Globus pallidus (tissue), 1 donor: ENCODE measurements at places on chromosomes 16 and 17.
A peak's percentile ranks its signal among the peaks of the same experiment; 100 is the strongest.

DNA sequence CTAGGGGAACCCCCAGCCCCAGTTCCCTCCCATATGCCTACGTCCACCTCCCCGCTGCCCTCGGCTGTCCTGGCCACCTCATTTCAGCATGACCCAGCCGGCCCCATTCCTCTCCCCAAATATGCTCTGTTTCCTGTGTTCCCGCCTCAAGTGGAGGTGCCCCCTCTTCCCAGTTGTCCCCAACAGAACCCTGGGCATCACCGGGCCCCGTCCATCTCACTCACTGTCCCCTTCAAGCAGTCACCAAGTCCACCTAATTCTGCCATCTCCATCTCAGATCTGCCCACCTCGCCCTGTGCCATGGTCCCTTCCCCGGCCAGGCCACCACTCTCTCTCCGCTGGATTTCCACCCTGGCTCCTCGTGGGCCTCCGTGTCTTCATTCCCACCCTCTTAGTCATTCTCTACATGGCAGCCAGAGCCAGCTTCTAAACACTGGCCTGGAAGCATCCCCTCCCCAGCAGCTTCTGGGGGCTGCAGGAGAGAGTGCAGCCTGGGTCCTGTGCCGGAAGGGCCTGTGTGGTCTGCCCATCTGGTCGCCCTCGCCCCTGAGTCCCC is 12.8 kb downstream of the CDK3 start:
- DNase-seq, result no peak

DNA sequence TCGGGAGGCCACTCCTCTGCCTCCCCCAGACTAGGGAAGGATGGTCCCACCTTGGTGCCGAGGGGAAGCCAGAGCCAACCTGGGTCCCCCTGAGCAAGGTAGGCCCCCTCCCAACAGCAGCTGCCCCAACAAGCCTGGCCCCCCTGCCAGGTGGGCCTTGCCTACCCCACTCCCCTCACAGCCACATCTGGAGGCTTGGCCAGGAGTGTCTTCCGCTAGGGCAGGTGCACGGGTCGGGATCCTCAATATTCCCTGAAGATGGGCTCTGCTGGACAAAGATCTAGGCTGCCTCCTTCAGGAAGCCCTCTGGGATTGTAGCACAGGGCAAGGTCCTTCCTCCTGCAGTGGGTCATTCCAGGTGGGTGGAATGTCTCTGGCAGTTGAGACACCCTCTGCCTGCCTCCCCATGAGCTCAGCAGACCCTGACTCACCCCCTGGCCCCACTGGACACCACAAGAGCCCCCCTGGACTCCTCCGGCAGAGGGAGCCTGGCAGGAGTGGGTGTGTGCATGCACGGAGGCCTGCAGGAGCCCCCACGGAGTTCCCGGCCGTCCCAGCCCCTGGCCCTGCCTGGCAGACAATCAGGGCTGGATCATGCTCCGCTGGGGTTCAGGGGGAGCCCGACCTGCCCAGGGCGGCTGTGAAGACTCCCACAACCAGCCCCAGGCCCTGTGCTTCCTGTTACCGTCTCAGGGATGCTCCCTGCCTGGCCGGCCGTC is 435 bp downstream of the C1QTNF8 start:
- DNase-seq, result no peak

DNA sequence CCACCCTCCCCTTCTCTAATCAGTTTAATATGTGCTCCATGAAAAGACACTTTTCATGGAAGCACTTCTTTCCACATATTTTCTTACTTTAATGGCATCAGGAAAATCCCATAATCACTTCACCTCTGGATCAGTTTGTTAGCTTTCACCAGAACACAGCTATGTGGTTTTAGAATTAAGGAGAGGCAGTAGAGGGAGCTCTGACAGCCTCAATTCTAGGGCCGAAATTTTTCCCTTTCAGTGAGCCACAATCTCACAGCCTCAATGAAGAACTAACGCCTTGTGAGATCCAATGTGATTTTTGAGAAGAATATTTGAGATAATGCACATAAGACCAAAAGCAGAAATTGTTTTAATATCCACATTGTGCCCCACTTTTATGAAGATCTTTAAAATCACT is 1494.0 kb upstream of the CDH8 start:
- peak; percentile 3 for DNase-seq

GRCh38 chr16:11632455-11632939 is 35.8 kb upstream of the SNN start:
- no peak for DNase-seq

DNA sequence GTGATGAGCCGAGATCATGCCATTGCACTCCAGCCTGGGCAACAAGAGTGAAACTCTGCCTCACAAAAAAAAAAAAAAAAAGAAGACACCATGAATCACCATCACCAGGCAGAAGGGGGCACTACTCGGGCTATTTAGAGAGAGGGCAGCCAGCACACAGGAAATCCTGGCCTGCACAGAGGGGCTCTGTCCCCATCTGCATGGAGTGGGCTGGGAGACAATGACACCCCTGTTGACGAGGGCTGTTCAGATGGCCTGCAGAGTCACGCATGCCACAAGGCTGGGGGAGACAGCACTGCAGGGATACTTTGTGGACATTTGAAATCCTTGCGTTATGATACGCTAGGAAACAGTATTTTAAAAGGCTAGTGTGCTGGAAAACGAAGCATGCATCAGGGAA is 48.3 kb downstream of the CUEDC1 start:
- DNase-seq, result peak; percentile 98
